ENCODE measurements at places on chromosomes 12 and 14. TPM values are rescaled to one million over a fixed set of nuclear protein-coding genes. Genes with fewer than 3 reads are reported as not detected.

- H3K36me3 ChIP-seq, result no peaks in the 10 kb centered on the region
- H3K4me3 ChIP-seq, result no peak overlapping the region
- no peaks in the 10 kb centered on the region for H3K27me3 ChIP-seq
- H3K27ac ChIP-seq, result no peak overlapping the region
Observed at GRCh38 chr12:66603461-66603860, 75.4 kb downstream of the GRIP1 start.

DNA sequence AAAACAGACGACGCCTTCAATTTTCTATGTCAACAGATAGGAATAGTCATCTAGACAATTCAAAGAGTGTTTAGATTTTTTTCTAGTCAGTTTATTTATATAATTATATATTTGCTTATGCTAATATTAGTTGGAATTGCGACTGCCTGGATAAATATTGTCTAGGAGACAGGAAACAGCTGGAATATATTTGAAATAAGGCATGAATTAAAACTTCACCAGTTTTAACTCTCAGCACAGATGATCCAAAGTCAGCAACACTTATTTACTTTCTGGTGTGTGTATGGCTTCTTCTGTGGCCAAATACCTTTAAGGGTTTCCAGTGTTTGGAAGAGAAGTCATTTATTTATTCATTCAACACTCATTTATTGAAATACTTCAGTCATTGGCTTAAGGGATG is 1215.4 kb upstream of the USP15 start:
- no peaks in the 10 kb centered on the region for H3K27me3 ChIP-seq
- H3K4me1 ChIP-seq, result no peaks in the 10 kb centered on the region
- no peak overlapping the region for H3K27ac ChIP-seq
- no peak overlapping the region for H3K4me3 ChIP-seq
- no peaks in the 10 kb centered on the region for H3K36me3 ChIP-seq

GRCh38 chr14:88831284-88831683 is 6.8 kb downstream of the TTC8 start:
- H3K4me3 ChIP-seq, result no peak overlapping the region
- no peaks in the 10 kb centered on the region for H3K36me3 ChIP-seq
- peaks cover 6% of the 10 kb centered on the region for H3K4me1 ChIP-seq
- H3K27me3 ChIP-seq, result no peaks in the 10 kb centered on the region
- DNase-seq, result no peak
- no peak overlapping the region for H3K27ac ChIP-seq

GRCh38 chr12:118160536-118160935 is 24.6 kb downstream of the PEBP1 start:
- H3K27ac ChIP-seq, result no peak overlapping the region
- no peak overlapping the region for H3K4me3 ChIP-seq
- DNase-seq, result no peak
- peaks cover 50% of the 10 kb centered on the region for H3K36me3 ChIP-seq
- H3K27me3 ChIP-seq, result no peaks in the 10 kb centered on the region

- no peak overlapping the region for H3K27ac ChIP-seq
- no peak for DNase-seq
- H3K4me1 ChIP-seq, result no peaks in the 10 kb centered on the region
- H3K36me3 ChIP-seq, result no peaks in the 10 kb centered on the region
- H3K4me3 ChIP-seq, result no peak overlapping the region
- no peaks in the 10 kb centered on the region for H3K27me3 ChIP-seq
Observed at GRCh38 chr14:25929881-25930615, 667.8 kb downstream of the NOVA1 start.

GRCh38 chr12:6730169-6730568 is 6.3 kb downstream of the COPS7A start:
- H3K4me3 ChIP-seq, result no peak overlapping the region
- H3K27ac ChIP-seq, result no peak overlapping the region
- H3K27me3 ChIP-seq, result no peaks in the 10 kb centered on the region
- peaks cover 11% of the 10 kb centered on the region for H3K4me1 ChIP-seq
- no peak for DNase-seq

Gene LMNTD1
- not detected for total RNA-seq

GRCh38 chr14:56244138-56244789 is 126.1 kb downstream of the PELI2 start:
- H3K27me3 ChIP-seq, result no peaks in the 10 kb centered on the region
- no peak overlapping the region for H3K27ac ChIP-seq
- no peak for DNase-seq
- H3K4me1 ChIP-seq, result peaks cover 11% of the 10 kb centered on the region

Gene TBC1D30
- total RNA-seq, result 0.13 TPM

DNA sequence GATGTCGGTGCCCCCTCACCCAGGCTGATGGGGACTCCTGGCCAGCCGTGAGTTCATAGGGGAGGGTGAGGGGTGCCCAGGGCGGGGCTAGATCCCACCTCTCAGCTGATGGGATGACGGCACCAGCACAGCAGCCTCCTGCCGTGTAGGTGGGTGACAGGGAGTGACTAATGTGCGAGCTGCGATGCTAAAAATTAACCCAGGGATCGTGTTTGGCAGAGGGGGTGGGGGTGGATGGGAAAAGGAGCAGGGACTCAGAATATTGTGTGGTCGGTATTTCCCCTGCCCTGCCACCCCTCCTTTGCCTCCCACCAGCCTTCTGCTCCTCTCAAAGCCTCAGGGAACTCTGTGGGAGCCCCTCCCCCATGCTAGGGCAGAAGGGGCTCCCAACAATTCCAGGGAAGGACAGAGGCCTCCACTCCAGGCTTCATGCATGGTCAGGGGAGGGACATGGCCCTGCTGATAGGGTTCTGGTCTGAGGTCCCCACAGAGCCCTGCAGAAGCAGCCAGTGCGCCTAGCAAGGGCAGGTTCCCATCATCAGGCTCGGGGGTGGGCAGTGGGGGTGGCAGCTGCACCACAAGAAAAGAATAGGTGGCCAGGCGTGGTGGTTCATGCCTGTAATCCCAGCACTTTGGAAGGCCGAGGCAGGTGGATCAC is 12.5 kb downstream of the TAMALIN start:
- no peak overlapping the region for H3K4me3 ChIP-seq
- H3K4me1 ChIP-seq, result peaks cover 45% of the 10 kb centered on the region

- H3K36me3 ChIP-seq, result no peaks in the 10 kb centered on the region
- no peak overlapping the region for H3K4me3 ChIP-seq
- H3K27ac ChIP-seq, result no peak overlapping the region
- H3K27me3 ChIP-seq, result peaks cover 7% of the 10 kb centered on the region
- DNase-seq, result peak; percentile 69
Observed at GRCh38 chr14:104094709-104095425, 9.4 kb downstream of the ASPG start.

- H3K36me3 ChIP-seq, result peaks cover 74% of the 10 kb centered on the region
- H3K4me1 ChIP-seq, result peaks cover 78% of the 10 kb centered on the region
- peak overlapping the region; percentile 98 for H3K27ac ChIP-seq
Observed at GRCh38 chr14:91317381-91318308, 73.1 kb upstream of the GPR68 start.

Gene CLEC6A
- total RNA-seq, result not detected

- peak within 1 kb of the TSS; percentile 87 for H3K4me3 ChIP-seq
- H3K4me1 ChIP-seq, result peaks cover 17% of the 10 kb centered on the region
- peak within 1 kb of the TSS; percentile 72 for H3K27ac ChIP-seq
- peaks cover 6% of the 10 kb centered on the region for H3K27me3 ChIP-seq
Observed at GRCh38 chr14:61321385-61322010, at the start of gene PRKCH. PRKCH (plus strand) TSS chr14:61321579; CDS start chr14:61322102, 523 bp downstream.

- no peak overlapping the region for H3K4me3 ChIP-seq
- H3K27me3 ChIP-seq, result no peaks in the 10 kb centered on the region
- no peak for DNase-seq
- peaks cover 79% of the 10 kb centered on the region for H3K36me3 ChIP-seq
- H3K27ac ChIP-seq, result no peak overlapping the region
Observed at GRCh38 chr14:34804933-34805332, 70.2 kb downstream of the BAZ1A start.

Gene HOMEZ
- total RNA-seq, result 10.8 TPM

- no peak overlapping the region for H3K4me3 ChIP-seq
- H3K4me1 ChIP-seq, result peaks cover 19% of the 10 kb centered on the region
- no peak for DNase-seq
- no peak overlapping the region for H3K27ac ChIP-seq
Observed at GRCh38 chr12:109056891-109057290, 4.5 kb downstream of the USP30 start.

DNA sequence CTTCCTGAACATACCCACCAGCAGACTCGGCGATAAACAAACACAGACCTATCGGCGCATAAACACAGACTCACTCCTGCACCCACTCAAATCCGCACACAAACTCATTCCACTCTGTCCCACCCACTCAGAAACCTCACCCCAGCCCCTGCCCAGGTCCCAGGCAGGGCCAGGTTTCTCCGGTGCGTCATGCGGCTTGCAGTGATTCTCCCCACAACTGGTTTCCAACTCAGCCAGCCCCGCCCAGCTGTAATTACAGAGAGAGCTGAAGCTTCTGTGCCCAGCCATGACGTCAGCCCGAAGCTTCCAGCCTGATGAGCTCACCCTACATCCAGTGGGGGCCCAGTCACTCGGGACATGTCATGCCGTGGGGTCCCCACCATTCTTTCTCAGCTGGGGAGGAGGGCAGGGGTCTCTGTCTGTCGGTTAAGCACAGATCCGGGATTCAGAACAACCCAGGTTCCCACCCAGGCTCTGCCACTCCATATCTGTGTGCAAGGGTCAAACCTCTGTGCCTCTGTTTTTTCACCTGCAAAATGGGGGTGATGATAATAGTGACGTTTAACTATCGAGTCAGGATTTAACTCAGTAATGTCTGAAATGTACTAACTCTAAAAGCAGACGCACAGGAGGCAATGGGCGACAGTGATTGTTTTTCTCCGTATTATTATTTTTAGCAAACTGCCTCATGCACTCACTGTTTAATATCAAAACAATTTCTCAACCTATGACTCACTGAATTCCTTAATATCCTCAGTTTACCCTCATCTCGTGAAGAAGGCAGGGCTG is 2.3 kb upstream of the HSPB8 start:
- DNase-seq, result no peak
- H3K27me3 ChIP-seq, result peaks cover 11% of the 10 kb centered on the region
- H3K36me3 ChIP-seq, result no peaks in the 10 kb centered on the region
- no peaks in the 10 kb centered on the region for H3K4me1 ChIP-seq
- H3K27ac ChIP-seq, result no peak overlapping the region

DNA sequence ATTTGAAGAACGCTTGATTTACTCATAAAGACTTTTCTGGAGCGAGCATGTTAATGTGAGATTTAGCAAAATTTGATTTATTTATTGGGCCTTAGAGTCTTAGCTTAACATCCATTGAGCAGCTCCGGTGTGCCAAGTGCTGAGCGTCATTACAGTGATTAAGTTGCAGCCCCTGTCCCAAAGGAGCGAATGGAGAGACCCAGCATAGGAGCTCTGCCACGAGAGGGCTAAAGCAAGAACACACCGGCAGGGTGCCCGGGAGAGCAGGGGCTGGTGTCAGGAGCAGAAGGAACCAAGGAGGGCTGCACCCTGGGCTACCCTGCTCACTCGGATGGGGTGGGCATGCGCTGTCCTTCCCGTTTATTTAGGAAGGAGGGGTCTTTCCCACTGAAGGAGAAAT is 50.6 kb downstream of the PPP2R5C start:
- H3K27me3 ChIP-seq, result no peaks in the 10 kb centered on the region
- H3K4me1 ChIP-seq, result peaks cover 72% of the 10 kb centered on the region
- no peak for DNase-seq
- peaks cover 56% of the 10 kb centered on the region for H3K36me3 ChIP-seq
- peak overlapping the region; percentile 30 for H3K27ac ChIP-seq
- H3K4me3 ChIP-seq, result peak overlapping the region; percentile 42

Gene CTSG
- total RNA-seq, result not detected

Gene GAPDH
- total RNA-seq, result 1,033 TPM

- DNase-seq, result no peak
- H3K4me1 ChIP-seq, result no peaks in the 10 kb centered on the region
- peaks cover 19% of the 10 kb centered on the region for H3K27me3 ChIP-seq
- H3K27ac ChIP-seq, result no peak overlapping the region
- H3K36me3 ChIP-seq, result no peaks in the 10 kb centered on the region
- H3K4me3 ChIP-seq, result no peak overlapping the region
Observed at GRCh38 chr14:21039585-21040369, 2.4 kb upstream of the RNASE7 start.

DNA sequence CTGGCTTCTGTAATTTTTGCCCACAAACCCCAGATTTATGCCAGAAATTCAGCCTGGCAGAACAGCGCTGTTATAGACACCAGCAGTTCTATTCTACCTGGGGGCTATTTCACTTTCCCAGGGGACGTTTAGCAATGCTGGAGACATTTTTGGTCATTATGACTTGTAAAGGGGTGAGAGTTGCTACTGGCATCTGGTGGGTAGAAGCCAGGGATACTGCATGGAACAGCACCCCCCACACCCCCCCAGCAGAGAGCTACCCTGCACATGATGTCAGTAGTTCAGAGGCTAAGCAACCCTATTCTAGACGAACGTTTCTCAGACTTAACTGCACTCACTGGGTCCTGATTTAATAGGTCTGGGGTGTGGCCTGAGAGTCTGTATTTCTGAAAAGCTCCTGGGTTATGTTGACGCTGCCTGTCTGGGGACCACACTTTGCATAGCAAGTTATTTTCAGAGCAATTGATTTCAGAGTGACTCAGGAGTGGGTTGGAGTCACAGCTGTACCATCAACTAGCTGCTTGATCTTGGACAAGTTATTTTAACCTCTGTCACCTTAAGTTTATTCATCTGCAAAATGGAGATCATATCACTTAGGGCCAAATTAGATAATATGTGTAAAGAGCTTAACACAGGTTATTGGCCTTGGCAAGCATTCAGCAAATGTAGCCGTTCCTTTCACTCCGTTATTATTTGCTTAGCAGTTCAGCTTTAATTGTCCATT is 48.5 kb downstream of the CHST11 start:
- H3K36me3 ChIP-seq, result peaks cover 7% of the 10 kb centered on the region
- peaks cover 96% of the 10 kb centered on the region for H3K4me1 ChIP-seq
- no peak for DNase-seq
- H3K27me3 ChIP-seq, result no peaks in the 10 kb centered on the region
- no peak overlapping the region for H3K27ac ChIP-seq
- peak overlapping the region; percentile 21 for H3K4me3 ChIP-seq

Gene ALDH1L2
- total RNA-seq, result 5.2 TPM

- no peaks in the 10 kb centered on the region for H3K4me1 ChIP-seq
- no peak overlapping the region for H3K27ac ChIP-seq
- H3K27me3 ChIP-seq, result peaks cover 3% of the 10 kb centered on the region
- no peaks in the 10 kb centered on the region for H3K36me3 ChIP-seq
- H3K4me3 ChIP-seq, result no peak overlapping the region
Observed at GRCh38 chr12:131369094-131369845, 341.6 kb upstream of the SFSWAP start.

- no peaks in the 10 kb centered on the region for H3K36me3 ChIP-seq
- no peak overlapping the region for H3K4me3 ChIP-seq
- no peak overlapping the region for H3K27ac ChIP-seq
Observed at GRCh38 chr12:15056218-15056617, 83.4 kb downstream of the PDE6H start.

Gene SPIC
- 0.37 TPM for total RNA-seq

Gene SMCO2
- not detected for total RNA-seq

Gene BBS10
- 8.0 TPM for total RNA-seq

GRCh38 chr12:121579190-121579791 is 1.5 kb downstream of the KDM2B start:
- H3K4me3 ChIP-seq, result peak overlapping the region; percentile 95
- H3K27me3 ChIP-seq, result no peaks in the 10 kb centered on the region
- H3K4me1 ChIP-seq, result peaks cover 45% of the 10 kb centered on the region
- peak; percentile 49 for DNase-seq
- peaks cover 14% of the 10 kb centered on the region for H3K36me3 ChIP-seq

Gene POTEG
- not detected for total RNA-seq

All from activated B cell treated with CpG ODN at 0.5 μM for 24 hours (primary cell).